ENCODE measurements at places on chromosomes 6 and 20.

GRCh38 chr6:143559051-143559660 is 47.6 kb upstream of the FUCA2 start:
- no peak for DNase-seq

GRCh38 chr6:34027445-34027936 is 118.4 kb downstream of the GRM4 start:
- peak; percentile 22 for DNase-seq

GRCh38 chr6:157428427-157429202 is 47.6 kb downstream of the ZDHHC14 start:
- DNase-seq: no peak

DNA sequence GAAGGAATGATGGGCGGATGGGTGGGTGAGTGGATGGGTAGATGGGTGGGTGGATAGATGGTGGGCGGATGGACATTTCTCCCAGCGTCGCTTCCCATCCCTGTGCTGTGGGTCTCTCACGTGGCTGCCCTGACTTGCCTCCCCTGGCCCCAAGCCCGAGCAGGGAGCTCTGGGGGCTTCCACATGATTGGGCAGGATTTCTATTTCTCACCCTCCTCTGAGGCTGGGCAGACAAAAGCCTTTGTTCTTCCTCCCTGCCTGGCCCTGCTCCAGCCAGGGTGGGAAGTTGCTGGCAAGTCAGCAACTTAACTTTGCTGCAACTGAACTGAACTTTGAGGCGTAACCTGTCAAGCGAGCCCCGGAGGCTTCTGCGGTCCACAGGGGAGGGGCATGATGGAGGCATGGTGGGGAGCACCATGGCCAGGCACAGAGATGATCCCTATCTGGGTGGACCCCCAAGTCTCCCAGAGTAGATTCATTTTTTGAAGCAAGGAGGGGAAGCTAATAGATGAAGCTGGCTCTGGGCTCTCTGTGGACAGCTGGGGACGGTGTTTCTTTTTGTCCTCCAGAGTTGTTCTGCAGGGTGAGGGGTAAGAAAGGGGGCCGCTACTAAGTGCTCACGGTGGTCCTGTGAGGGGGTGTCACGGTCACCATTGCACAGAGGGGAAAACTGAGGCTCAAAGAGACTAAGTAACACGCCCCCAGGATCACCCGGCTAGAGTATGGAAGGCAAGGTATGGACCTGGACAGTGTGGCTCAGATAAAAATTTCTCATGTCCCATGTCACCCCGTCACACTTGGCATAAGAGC is 140.1 kb downstream of the CEBPB start:
- no peak for DNase-seq

- DNase-seq: no peak
Observed at GRCh38 chr6:41519745-41520699, 26.2 kb upstream of the FOXP4 start.
